ENCODE measurements at places on chromosomes 16 and 17.

DNA sequence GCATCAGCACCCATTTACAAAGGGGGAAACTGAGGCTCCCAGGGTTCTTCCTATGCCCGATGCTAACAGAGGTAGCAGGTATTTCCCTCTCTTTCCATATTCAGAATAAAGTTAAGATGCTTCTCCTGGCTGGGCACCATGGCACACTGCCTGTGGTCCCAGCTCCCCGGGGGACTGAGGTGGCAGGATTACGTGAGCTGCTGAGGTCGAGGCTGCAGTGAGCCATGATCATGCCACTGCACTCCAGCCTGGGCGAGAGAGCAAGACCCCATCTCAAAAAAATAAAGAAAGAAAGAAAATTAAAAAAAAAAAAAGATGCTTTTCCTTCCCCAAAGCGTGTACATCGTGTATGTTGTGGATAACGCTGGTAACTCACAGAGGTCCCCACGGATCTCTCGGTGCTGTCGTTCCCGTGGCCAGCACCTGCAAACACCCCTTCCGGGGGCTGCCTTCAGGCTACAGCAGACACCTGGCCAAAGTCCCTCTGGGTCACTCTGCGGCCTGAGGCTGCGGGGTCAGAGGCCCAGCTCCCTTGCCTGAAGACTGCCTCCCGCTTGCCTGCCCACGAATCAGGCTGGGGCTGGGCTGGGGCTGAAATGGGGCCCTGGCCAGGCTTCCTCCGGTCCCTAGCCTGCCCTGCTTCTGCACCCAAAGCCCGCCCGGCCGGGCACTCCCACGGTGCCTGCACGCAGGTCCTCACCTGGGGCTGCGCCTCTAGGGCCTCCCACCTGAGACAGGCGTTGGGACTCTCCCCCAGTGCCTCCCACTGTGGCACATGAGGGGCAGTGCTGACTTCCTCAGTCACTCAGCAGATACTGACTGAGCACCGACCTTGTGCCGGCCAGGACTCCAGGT is 63.1 kb downstream of the ZDHHC7 start:
- no peak for DNase-seq

DNA sequence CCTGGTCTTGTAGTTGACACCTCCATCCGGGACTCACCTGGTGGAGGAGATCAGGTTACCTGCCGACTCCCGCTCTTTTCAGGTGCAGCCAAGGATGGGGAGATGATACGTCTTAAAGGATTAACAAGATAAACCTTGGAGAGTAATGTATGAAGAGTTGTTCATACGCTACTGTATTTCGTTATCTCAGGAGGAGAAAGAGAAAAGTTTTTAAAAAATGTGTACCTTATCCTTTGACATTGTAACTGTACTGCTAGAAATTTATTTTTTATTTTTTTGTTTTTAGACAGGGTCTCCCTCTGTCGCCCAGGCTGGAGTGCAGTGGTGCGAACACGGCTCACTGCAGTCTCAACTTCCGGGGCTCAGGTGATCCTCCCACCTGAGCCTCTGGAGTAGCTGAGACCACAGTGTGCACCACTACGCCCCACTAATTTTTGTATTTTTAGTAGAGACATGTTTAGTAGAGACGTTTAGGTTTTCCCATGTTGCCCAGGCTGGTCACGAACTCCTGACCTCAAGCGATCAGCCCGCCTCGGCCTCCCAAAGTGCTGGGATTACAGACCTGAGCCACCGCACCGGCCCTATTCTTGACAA is 764 bp upstream of the SMURF2 start:
- no peak for DNase-seq

GRCh38 chr17:37399265-37399803 is 7.3 kb downstream of the ACACA start:
- DNase-seq, result no peak

GRCh38 chr16:54936979-54937670 is 6.5 kb downstream of the IRX5 start:
- no peak for DNase-seq

GRCh38 chr17:10135539-10136257 is 62.7 kb downstream of the GAS7 start:
- DNase-seq, result no peak

DNA sequence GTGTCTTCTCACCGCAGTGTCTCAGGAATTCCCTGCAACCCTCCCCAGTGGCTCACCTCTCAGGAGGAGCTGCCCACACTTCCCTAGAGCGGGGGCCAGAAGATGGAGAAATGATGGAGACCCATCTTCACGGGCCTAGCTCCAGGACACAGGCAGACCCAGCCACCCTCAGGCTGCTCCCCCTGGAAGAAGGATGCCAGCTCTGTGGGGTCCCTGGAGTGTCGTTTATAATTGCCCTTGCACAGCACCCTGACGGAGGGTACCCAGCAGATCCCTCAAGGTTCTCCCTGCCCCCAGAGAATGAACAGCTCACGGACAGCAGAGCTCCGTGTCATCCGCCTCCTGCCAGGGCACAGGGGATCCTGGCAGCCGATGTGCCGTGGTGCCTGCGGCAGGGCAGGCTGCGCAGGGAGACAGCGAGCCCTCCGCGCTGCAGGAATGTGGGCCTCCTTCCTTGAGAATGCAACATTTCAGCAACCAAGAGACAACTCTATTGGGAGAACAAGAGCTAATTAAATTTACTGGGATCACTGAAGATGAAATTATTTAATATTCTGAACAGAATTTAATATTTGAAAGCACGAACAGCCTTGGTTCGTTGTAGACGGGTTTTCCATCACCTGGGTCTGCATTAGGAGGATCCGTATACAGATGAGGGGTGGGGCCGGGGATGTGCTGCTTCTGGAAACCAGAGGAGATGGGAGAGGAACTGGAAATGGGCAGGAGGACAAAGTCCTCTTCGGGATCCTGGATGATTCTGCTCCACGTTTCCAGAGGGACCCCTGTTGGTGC is 21.0 kb upstream of the RBFOX3 start:
- no peak for DNase-seq

- DNase-seq, result no peak
Measured at GRCh38 chr17:6079155-6079888, 9.1 kb downstream of the WSCD1 start.

DNA sequence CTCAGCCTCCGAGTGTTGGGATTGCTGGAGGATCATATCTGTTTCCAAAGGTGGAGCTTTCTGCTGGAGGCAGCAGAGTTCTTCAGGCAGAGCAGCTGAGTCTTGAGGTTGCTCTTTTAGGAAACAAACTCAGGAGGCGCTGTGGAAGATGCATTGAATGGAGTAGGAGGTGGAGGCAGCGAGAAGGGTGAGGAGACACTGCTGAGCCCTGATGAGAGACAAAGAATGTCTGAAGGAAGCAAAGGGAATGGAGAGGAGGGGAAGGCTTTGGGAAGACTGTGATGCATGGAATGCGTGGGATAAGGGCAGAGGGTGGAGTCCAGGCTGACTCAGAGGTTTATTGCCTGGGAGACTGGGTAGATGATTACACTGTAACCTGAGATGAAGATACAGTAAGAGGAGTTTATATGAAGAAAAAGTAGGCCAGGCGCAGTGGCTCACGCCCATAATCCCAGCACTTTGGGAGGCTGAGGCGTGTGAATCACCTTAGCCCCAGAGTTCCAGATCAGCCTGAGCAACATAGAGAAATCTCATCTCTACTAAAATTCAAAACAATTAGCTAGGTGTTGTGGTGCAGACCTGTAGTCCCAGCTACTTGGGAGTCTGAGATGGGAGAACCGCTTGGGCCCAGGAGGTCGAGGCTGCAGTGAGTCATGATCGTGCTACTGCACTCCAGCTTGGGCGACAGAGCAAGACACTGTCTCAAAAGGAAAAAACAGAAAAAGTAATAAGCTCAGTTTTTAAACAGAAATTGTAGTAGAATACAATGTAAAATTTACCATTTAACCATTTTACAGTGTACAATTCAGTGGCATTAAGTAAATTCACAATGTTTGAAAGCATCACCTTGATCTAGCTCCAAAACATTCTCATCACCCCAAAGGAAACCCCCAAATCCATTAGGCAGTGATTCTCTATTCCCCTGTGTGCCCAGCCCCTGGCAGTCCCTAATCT is 17.8 kb upstream of the TMEM219 start:
- no peak for DNase-seq

DNA sequence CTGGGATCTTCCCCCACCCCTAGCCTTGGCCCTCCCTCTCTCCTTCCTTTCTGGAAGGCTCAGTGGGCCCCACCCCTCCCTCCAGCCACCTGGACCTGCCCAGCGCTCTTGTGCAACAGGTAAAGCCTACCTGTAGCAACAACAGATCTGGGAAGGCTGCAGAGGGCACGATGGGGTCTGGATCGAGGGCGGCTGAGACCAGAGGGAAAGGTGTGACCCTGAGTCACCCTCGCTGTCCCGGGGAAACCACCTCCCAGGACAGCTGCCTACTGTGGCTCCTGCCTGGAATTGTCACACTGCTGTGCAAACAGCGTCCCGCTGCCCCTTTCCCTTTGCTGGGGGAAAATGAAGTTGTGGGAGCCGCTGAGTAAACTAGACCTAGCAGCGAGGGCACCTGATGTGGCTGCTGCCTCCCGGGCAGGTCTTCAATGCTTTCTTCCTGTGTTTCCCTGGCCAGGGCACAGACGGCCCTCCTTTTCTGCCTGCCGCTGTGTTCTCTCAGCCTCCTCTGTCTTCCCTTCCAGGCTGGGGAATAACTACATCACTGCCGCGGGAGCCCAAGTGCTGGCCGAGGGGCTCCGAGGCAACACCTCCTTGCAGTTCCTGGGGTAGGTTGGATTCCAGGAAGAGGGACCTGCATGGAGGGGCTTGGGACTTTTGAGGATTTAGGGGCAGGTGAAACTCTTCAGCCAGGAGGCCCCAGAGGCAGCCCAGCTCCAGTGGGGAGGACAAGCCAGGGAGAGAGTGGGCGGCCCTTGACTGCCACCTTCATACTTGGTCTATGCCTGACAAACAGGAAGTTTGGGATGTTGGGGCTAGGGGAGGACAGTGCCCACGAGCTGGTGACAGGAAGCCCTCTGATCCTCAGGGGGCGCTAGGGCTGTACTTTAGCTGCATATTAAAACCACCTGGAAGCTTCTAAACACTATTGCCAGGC is 22.2 kb upstream of the CYLD start:
- DNase-seq, result no peak

- no peak for DNase-seq
Measured at GRCh38 chr16:57357330-57358085, 1.1 kb upstream of the CCL22 start.

GRCh38 chr17:49753959-49754391 is 10.0 kb downstream of the FAM117A start:
- DNase-seq, result no peak

GRCh38 chr17:18859256-18859655 is 1.3 kb downstream of the PRPSAP2 start:
- DNase-seq, result no peak

DNA sequence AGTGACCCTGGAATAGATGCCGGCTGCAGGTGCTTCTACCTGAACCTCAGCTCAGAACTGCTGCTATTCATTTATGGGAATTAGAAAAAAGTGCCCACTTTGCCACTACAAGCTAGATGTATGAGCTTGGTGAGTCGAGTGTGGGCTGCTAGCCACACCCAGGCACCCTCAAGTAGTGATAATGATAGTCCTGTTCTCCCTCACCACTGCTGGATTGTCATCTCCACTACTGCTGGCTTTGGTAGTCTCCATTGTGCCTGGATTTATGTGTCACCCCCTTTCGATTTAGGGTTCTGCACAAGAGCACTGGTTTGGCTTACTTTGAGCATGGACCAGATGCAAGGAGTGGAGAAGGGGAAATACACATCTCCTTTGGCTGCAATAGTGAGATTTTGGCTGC is 73.0 kb upstream of the N4BP1 start:
- DNase-seq, result no peak

DNA sequence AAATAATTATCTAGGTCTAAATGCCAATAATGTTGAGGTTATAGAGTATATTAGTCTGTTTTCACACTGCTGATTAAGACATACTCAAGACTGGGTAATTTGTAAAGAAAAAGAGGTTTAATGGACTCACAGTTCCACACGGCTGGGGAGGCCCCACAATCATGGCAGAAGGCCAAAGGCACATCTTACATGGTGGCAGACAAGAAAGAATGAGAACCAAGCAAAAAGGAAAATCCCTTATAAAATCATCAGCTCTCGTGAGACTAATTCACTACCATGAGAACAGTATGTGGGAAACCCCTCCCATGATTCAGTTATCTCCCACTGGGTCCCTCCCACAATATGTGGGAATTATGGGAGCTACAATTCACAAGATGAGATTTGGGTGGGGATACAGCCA is 2.9 kb upstream of the KATNB1 start:
- DNase-seq, result no peak

DNA sequence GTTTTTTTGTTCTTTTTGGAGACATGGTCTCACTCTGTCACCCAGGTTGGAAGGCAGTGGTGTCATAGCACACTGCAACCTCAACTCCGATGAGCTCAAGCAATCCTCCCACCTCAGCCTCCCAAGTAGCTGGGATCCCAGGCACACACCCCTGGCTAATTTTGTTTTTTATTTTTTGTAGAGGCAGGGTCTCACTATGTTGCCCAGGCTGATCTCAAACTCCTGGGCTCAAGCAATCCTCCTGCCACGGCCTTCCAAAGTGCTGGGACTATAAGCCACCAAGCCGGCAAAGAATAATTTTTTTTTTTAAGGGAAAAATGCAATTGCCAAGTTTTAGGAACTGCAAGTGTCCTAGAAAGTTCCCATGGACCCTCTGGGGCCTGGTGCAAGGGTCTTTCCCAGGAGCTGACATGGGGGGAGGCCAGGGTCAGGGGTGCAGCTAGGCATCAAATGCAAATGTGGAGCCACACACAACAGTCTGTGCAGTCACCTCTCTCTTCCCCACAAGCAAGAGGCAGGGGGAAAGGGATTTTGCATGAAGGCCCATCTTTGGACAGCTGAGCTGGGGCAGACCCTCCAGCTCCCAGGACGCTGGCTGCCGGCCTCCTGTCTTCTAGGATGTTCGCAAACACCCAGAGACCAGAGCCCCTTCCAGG is 20.1 kb upstream of the BCAR1 start:
- no peak for DNase-seq

DNA sequence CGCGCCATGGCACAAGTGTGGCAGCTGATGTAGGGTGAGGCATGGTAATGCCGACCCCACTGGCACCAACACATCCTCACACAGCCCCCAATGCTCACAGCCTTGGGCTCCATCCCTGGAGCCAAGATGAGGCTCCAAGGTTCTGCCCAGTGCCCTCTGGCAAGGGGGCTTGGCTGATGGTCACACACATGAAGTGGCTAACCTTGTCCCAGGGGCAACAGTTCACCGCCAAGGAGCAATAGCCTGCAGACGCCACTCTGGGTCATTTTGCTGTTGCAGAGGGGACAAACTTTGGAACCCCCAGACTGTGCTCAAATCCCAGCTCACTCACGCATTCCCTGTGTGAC is 26.8 kb downstream of the TNFRSF13B start:
- DNase-seq, result no peak

Data from activated effector memory CD4-positive, alpha-beta T cell treated with Interleukin-2 at 50 U/mL for 16 hours (primary cell).